Naive thymus-derived CD4-positive, alpha-beta T cell (primary cell): ENCODE measurements at places on chromosomes 13 and 19. TPM values are rescaled to one million over a fixed set of nuclear protein-coding genes. Genes with fewer than 3 reads are reported as not detected.

CYP4F3 gene
- polyA plus RNA-seq: not detected

CCDC97 gene
- 22.3 TPM for polyA plus RNA-seq

CCNA1 gene
- not detected for polyA plus RNA-seq

UGGT2 gene
- not detected for polyA plus RNA-seq

ZNF225 gene
- 1.9 TPM for polyA plus RNA-seq

HIPK4 gene
- polyA plus RNA-seq: not detected

FFAR2 gene
- not detected for polyA plus RNA-seq

CPT1C gene
- polyA plus RNA-seq: not detected

FAM216B gene
- not detected for polyA plus RNA-seq

TYROBP gene
- polyA plus RNA-seq: 3.7 TPM

XAB2 gene
- 6.4 TPM for polyA plus RNA-seq

JSRP1 gene
- polyA plus RNA-seq: not detected

F10 gene
- not detected for polyA plus RNA-seq

PALM gene
- polyA plus RNA-seq: not detected

LILRB2 gene
- polyA plus RNA-seq: 0.12 TPM

NLRP5 gene
- polyA plus RNA-seq: not detected

IFNL1 gene
- not detected for polyA plus RNA-seq

DNA sequence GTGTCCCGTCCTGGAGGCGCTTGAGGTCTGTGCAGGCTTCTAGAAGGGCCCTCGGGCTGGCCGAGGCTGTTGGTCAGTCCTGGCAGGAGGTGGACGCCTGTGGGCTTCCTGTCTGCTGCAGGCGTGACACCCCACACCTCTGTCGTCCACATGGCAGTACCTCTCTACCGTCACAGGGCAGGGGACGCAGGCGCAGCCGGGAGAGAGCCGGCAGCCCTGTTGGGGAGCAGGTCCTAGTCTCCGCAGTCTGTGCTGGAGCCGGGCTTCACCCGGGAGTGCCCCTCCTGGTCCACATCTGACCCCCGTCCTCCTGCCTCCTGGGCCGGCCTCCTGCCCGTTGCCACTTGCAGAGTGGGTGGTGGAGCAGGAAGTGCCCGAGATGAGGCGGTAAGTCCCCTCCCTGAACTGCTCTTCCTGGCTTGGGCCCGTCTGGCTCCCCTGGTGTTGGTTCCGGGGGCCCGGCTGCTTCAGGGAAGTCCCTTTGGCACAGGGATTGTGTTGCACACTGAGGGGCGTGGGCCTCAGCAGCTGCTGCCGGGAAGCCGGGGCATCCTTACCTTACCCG is 106.0 kb downstream of the KDM4B start:
- DNase-seq: no peak

DNA sequence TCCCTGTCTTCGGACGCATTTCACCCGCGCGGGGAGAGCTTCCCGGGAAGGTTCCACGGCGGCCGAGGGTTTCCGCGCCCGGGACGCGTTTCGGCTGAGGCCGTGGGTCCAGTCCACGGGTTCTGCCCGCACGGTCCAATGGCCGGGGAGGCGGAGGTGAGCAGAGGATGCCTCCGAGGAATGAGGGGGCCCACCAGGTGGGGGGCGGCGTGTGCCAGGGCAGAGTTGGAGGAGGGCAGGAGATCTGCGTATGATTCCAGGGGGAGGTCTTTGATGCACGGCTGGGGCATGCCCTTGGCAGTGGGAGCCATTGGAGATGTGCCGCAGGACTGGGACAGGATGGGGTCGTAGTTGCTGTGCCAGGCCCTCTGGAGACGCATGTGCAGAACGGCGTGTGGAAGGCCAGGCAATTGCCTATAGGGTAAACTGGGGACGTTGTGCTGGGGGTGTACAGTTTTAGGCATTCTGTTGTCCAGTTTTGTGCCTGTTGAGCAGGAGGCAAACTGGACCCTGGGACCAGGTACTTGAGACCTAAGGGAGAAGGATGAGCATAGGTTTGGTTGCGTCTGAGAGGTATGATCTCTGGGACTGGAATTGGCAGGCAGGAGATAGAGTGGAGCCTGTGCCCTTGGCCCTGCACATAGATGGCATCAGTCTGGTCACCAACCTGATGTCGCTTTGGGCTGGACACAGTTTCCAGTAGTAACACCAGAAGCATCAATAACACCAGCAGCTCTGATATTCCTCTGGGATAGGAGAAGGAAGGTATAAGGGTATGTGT is 751 bp downstream of the ZNF584 start:
- DNase-seq: no peak

DNA sequence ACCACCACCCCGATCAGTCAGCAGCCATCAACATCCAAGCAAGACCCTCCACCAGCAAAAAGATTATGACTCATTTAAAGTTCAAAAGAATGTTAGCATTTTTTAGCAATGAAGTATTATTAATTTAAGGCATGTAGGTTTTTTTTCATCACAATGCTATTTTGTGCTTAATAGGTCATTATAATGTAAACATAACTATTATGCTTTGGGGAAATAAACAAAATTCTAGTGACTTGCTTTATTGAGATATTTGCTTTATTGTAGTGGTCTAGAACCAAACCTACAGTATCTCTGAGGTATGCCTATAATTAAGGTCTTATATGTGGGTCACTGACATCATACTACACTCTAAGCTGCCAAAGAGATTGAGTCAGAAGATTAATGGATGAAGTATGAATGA is 20.0 kb downstream of the KLF12 start:
- DNase-seq: no peak

DNA sequence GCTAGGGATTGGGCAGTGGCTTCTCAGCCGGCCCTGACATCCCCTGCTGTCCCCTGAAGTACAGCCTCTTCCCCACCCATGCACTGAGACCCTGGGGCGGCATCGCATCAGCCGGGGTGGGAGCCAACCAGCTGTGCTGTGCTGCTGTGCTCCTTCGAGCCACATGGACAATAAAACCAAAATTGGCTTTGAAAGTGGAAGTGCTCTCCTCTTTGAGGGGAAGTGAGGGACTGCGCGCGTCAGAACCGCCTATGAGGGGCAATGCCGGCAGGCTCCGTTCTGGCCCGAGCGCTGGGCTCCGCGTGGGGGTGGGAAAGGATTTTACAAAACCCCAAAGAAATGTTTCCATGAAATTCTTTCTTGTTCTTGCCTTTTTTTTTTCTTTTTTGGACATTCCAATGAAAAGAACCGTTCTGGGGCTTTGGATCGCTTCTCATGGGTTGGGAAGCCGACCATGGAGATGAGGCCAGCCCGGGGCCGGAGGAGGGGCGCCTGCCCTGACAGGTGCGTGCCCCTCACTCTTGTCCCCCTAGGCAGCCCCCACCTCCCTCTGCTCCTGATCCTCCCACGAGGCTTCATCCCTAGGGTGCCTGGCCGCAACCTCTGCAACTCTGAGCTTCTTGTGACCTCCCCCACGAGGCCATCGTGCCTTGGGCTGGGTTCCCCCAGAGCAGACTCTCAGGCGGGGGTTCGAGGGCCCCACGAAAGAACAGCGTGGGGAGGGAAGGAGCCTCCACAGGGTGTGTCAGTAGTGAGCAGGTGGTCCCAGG is 22.6 kb downstream of the KLHL26 start:
- no peak for DNase-seq

DNA sequence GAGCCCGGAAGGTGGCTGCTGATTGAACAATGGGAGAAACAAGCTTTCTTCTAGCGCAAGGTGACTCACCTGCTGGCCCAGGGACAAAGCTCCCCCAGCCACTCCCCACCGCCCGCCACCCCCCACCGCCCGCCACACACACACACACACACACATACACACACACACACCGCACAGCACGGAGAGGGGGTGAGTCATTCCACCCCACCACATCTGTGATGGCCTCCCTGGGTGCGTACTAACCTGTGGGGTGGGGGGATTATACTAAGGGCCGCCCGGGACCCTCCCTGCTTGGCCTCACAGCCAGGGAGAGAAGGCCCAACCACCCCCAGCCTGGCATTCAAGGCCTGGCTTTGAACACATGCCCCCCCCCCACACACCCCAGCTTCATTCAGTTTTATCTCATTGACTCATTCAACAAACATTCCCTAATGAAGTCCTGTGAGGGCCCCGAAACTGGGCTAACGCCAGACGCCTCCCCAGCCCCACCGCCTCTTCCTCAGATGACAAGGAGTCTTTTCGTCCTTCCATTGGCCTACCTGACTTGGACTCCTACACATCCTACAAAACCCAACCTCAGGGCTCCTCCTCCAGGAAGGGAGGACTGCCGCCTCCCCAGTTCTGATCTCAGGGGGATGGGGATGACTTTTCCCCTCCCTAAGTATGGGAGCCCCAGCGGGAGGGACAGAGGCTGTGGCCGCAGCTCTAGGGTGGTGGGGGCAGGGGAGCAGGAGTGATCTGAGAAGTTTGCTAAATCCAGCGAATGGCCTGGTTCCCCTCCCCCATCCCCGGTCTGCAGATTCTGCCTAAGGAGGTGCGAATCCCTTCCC is 5.8 kb upstream of the ONECUT3 start:
- no peak for DNase-seq

- no peak for DNase-seq
Observed at GRCh38 chr19:9075064-9075949, 11.6 kb upstream of the OR1M1 start.

GRCh38 chr13:103952183-103952582 is 886.0 kb upstream of the SLC10A2 start:
- no peak for DNase-seq

- no peak for DNase-seq
Observed at GRCh38 chr13:30870049-30870884, 35.8 kb upstream of the MEDAG start.

DNA sequence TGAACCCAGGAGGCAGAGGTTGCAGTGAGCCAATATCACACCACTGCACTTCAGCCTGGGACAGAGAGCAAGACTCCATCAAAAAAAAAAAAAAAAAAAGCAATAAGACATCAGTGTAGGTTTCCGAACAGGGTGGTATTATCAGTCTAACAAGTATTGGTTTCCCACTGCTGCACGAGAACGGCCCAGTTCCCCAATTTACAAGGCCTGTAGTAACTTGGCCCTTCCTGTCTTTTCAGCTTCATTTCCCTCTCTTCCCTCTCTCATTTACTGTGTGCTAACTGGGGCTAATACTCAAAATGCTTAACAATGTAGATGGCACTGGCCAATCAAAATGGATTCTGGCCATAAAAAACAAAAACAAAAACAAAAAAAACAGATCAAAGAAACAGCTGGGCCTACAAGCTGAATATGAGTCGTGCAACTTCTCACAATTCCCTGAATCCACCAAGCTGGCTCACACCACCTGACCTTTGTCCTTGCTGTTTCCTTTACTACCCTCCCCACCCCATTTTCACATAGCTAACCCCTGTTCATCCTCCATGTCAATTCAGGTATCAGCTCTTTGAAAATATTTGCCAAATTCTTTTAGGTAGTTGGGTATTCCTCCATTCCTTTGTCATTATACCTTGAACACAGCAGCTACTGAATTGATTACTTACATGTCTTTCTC is 2.4 kb downstream of the TEX101 start:
- no peak for DNase-seq

DNA sequence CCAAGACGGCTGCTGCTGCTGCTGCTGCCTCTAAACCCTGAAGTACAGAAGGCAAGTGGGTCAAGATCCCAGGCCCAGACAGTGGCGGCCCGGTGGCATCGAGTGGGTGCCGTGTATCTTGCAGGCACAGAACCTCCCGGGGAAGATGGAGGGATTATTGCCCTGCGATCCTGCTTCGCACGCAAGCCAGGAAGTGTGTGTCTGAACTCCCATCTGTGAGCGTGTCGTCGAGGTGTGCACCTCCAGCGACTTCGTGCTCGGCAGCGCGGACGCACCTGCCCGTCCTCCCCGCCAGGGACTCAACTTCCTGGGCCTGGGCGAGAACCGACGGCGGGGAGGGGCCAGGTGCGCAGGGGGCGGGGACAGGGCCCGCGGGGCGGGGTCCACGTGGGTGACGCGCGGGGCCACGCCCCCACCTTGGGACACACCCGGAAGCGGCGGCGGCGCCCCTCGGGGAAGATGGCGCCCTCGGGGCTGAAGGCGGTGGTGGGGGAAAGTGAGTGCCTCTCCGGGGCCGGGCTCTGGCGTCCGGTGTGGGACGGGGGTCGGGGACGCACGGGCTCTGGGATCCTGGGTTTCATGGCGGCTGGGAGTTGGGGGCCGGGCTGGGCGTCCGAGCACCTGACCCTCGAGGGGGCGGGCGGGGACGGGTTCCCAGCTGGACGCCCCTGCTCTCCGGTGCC is at the start of gene STXBP2:
TSS of gene STXBP2 (plus strand) at position 420 of the 683 bp plus-strand sequence. CDS start at position 460, 40 bp downstream.
- DNase-seq: peak; percentile 93

GRCh38 chr13:76223999-76224398 is 587.9 kb downstream of the LMO7 start:
- DNase-seq: no peak

DNA sequence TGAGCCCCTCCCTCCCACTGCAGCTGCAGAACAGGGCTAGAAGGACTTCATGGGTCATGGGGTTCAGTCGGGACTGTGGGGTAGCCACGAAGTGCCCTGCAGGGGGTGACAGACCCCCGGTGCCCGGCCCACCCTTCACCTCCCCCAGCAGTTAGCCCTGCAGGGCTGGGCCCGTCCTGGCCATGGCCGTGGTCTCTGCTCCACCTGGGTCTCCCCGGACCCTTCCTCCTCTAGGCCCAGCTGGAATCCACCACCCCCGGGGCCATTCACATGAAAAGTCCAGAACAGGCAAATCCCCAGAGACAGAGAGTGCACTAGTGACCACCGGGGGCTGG is 17.3 kb downstream of the MKNK2 start:
- DNase-seq: no peak

GRCh38 chr13:28650284-28650683 is 8.6 kb upstream of the POMP start:
- DNase-seq: no peak

GRCh38 chr13:74869846-74870245 is 612.1 kb downstream of the TBC1D4 start:
- DNase-seq: no peak

DNA sequence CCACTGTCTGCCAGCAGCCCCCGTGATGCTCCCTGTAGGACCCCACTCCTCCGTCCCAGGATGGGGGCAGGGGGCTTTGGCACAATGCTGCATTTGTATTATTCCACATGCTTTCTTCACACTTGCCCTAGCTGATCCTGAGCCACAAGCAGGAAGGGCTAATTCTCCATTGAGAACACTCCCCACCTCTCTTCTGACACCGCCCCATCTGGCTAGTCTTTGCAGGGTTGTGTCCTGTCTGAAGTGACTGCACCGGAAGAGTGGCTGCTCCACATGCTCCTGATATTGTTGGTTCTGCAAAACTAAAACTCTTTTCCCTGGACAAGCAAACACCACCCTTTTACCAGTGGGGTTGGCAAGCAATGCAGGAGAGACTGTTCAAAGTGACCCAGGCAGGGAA is 18.0 kb downstream of the ZNF574 start:
- DNase-seq: no peak

- no peak for DNase-seq
Observed at GRCh38 chr13:46313432-46314257, 73.4 kb downstream of the RUBCNL start.

- no peak for DNase-seq
Observed at GRCh38 chr19:41688098-41688497, at the start of gene CEACAM7. CEACAM7 (minus strand) TSS chr19:41688270; CDS start chr19:41688165, 105 bp downstream.

DNA sequence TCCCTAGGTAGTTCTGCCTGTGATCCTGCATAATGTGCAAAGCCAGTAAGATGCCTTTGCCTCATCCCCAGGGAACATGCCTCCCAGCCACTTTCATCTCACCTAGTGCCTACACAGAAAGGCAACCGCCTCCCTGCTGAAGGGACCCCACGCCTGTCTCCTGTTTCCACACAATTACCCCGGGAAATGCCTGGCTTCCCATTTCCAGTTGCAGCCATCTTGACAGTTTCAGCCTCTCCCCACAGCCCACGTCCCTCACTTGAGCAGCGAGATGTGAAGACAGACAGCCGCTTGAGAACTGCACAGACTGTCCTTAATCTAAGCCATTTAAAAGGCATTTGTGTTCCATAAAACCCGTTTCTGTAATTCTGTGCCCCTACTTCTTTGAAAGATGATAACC is 4.7 kb upstream of the UQCRFS1 start:
- no peak for DNase-seq
